ENCODE measurements at places on chromosomes 1 and 21.

DNA sequence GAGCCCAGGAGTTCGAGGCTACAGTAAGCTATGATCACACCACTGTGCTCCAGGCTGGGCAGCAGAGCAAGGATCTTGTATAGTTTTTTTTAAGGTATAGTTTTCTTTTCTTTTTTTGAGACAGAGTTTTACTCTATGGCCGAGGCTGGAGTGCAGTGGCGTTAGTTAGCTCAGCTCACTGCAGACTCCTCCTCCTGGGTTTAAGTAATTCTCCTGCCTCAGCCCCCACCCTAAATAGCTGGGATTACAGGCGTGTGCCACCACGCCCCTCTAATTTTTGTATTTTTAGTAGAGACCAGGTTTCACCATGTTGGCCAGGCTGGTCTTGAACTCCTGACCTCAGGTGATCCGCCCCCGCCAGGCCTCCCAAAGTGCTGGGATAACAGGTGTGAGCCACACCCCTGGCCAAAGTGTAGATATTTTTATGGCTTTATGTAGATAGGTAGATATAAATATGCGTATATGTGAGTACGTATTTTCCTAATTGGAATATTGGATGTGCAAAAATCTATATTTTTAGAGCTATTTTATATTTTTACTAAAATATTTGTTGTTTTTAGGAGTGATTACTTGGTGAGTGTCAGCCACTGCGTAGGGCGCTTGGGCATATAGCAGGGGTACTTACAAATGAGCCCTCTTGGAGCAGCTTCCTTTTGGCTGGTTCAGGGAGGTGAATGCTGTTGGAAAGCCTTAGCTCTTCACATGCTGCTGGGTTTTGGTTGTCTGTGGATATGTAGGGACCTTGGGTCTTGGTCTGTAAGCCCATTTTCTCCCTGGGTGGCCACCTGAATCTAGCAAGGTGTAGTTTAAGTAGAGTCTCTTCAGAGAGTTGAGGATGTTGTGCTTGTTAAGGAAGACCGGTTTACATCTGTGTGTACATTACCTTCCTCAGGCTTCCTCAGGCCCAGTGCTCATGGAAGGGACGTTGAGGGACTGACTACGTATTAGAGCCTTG, 9.5 kb downstream of the KDM4A start:
- DNase-seq: no peak

DNA sequence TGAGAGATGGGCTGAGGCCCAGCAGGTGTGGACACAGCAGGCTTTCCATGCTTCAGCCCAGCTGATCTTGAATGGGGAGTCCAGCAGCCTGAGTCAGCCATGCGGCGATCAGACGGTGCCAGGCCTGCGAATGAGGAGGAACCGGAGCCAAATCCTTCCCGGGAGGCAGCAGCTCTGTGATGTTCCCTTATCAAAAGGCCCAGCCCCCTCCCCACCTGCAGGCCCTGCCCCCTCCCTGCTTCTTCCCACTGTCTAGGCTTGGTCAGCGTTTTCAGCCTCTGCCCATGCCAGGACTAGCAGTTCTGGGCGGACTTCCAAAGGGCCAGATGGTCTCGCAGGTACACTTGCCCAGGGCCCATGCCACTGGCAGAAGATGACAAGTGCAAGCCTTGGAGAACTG, 253.8 kb downstream of the KAZN start:
- DNase-seq: no peak

GRCh38 chr1:33171977-33172813, 9.6 kb downstream of the TRIM62 start:
- DNase-seq: peak; percentile 36

- no peak for DNase-seq
Observed at GRCh38 chr21:34116569-34116968, 43.2 kb downstream of the MRPS6 start.

GRCh38 chr1:110460253-110461220, 9.6 kb downstream of the PROK1 start:
- DNase-seq: peak; percentile 79

- DNase-seq: no peak
Observed at GRCh38 chr1:234111458-234112142, 207.1 kb downstream of the SLC35F3 start.

- DNase-seq: no peak
Observed at GRCh38 chr1:177648731-177649265, 321.1 kb downstream of the SEC16B start.

DNA sequence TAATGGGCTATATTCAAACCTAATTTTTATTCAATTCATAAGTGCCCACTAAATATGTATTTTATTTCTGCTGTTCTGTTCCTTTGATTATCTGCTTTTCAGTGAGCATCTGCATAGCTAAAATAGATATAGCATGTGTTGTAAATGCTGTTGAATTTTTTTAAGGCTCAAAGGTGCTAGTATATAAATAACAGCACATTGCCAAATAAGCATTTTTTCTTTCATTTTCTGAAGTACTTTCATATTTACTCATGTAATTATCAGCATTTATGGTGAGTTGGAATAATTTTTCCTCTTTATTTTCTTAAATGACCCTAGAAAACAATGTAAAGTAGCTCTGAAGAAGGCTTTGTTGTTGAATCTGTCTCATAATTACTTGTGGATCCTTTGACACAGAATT, 69.6 kb upstream of the B3GALT2 start:
- DNase-seq: no peak

- no peak for DNase-seq
Observed at GRCh38 chr1:107243461-107243860, 102.6 kb downstream of the NTNG1 start.

- no peak for DNase-seq
Observed at GRCh38 chr1:41348394-41348793, 12.8 kb upstream of the FOXO6 start.

GRCh38 chr1:55062801-55063576, 23.6 kb downstream of the PCSK9 start:
- DNase-seq: no peak

DNA sequence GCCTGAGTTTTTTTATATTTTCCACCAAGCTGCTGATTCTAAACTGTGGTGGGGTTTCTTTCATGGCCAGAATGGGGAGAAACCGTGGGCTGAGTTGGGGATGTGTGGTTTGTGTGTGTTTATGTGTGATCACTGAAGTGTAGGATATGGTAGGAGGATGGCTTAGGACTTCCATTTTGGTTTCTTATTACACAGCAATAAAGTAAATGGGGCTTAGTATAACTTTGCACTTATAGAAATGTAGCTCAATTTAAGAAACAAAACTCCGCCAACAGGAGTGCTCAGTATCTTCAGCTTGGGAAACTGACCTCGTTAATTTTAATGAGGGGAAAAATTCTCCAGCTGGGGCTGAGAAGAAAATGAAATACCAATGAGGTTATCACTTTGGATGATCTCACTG, 77.8 kb downstream of the PBX1 start:
- DNase-seq: no peak

GRCh38 chr1:65704318-65704717, 88.4 kb upstream of the PDE4B start:
- no peak for DNase-seq

GRCh38 chr1:22949822-22950331, 22.8 kb downstream of the LACTBL1 start:
- DNase-seq: no peak

GRCh38 chr21:34796518-34797200, 127.9 kb downstream of the CLIC6 start:
- DNase-seq: peak; percentile 83

GRCh38 chr1:7104339-7104738, 319.1 kb downstream of the CAMTA1 start:
- DNase-seq: no peak

GRCh38 chr1:66930823-66931174, 6.0 kb downstream of the MIER1 start:
- no peak for DNase-seq
